ENCODE measurements at places on chromosomes 13 and 19. TPM values are rescaled to one million over a fixed set of nuclear protein-coding genes. Genes with fewer than 3 reads are reported as not detected.

DNA sequence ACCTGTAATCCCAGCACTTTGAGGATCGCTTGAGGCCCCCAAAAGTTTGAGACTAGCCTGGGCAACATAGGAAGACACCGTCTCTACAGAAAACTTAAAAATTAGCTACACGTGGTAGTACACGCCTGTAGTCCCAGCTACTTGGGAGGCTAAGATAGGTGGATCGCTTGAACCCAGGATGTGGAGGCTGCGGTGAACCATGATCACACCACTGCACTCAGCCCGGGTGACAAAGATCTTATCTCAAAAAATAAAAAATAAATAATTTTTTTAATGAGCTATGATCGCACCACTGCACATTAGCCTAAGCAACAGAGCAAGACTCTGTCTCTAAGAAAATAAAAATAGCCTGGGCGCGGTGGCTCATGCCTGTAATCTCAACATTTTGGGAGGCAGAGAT is 6.6 kb downstream of the RCBTB2 start:
- H3K4me1 ChIP-seq: no peaks in the 10 kb centered on the region
- no peak overlapping the region for H3K27ac ChIP-seq
- no peak overlapping the region for H3K4me3 ChIP-seq
- DNase-seq: no peak
- H3K36me3 ChIP-seq: no peaks in the 10 kb centered on the region

- H3K36me3 ChIP-seq: peaks cover 8% of the 10 kb centered on the region
- no peaks in the 10 kb centered on the region for H3K27me3 ChIP-seq
- H3K4me3 ChIP-seq: no peak overlapping the region
- H3K27ac ChIP-seq: no peak overlapping the region
- DNase-seq: no peak
Observed at GRCh38 chr13:30256713-30257467, 50.5 kb downstream of the KATNAL1 start.

GRCh38 chr19:33661336-33661735 is 39.6 kb downstream of the CHST8 start:
- no peaks in the 10 kb centered on the region for H3K36me3 ChIP-seq

DNA sequence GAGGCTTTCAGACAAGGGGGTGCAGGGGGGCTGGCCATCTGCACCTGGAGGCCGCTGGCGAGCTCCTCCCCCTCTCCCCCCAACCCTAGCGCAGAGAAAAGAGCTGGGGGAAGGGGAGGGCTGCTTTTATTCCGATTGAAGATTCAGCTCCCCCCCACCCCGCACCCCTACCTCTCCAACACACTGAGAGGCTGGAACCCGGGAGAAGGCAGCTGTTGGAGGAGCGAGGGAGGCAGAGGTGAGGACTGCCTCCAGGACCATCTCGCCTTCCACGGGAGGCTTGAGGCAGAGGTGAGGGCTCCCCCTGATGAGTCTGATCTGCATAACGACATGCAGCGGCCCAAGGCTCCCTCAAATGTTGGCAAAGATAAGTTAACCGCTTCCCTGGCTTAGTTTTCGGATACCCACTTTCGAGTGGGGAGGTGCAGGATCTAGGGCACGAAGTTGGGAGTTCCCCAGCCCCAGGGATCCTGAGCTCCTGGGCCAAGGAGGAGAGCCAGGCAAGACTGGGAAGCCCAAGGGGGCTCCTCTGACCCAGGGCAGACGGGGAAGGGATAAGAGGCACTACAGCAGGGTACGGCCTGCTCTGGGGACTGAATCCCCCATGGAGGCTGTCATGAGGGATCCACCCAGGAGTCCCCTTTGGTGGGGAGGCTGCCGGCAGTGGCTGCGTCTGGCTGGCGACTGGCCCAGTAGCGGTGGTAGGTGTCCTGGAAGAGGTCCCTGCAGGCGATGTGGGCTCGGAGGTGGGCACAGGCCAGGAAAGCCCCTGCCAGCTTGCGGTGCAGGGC is 1.2 kb upstream of the NUMBL start:
- H3K36me3 ChIP-seq: peaks cover under 1% of the 10 kb centered on the region
- peak overlapping the region; percentile 93 for H3K27ac ChIP-seq
- no peak overlapping the region for H3K4me3 ChIP-seq
- peaks cover 34% of the 10 kb centered on the region for H3K4me1 ChIP-seq

- H3K4me3 ChIP-seq: no peak overlapping the region
- peak; percentile 56 for DNase-seq
- H3K36me3 ChIP-seq: no peaks in the 10 kb centered on the region
- no peak overlapping the region for H3K27ac ChIP-seq
- no peaks in the 10 kb centered on the region for H3K27me3 ChIP-seq
Observed at GRCh38 chr13:110044551-110045111, 258.2 kb upstream of the IRS2 start.

DNA sequence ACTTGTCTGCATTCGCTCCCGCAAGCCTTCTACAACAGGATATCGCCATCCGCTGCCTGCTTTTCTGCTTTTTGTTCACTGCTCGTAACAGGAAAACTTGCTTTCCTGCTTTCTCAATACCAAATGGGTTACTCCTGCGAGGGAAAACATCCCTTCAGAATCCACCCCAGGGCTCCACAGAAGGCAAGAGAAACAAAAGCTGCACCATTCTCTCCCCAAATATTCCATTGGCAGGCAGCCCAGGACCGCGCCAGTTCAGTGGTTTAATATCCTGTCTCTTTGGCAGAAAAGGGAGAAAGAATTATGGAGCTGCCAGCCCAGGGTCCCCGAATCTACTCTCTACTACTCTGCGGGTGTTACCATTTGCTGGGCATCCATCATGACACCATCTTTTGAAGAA is 84.7 kb upstream of the DOCK9 start:
- peaks cover 12% of the 10 kb centered on the region for H3K4me1 ChIP-seq
- no peaks in the 10 kb centered on the region for H3K36me3 ChIP-seq
- H3K4me3 ChIP-seq: peak overlapping the region; percentile 34
- no peaks in the 10 kb centered on the region for H3K27me3 ChIP-seq
- DNase-seq: peak; percentile 69

EPSTI1 gene
- 96.0 TPM for total RNA-seq

FBXO46 gene
- 19.6 TPM for total RNA-seq

TMC4 gene
- 0.94 TPM for total RNA-seq

KL gene
- 0.07 TPM for total RNA-seq

CNFN gene
- total RNA-seq: 0.61 TPM
